ENCODE measurements at places on chromosomes 1 and 21.
A peak's percentile ranks its signal among the peaks of the same experiment; 100 is the strongest.

DNA sequence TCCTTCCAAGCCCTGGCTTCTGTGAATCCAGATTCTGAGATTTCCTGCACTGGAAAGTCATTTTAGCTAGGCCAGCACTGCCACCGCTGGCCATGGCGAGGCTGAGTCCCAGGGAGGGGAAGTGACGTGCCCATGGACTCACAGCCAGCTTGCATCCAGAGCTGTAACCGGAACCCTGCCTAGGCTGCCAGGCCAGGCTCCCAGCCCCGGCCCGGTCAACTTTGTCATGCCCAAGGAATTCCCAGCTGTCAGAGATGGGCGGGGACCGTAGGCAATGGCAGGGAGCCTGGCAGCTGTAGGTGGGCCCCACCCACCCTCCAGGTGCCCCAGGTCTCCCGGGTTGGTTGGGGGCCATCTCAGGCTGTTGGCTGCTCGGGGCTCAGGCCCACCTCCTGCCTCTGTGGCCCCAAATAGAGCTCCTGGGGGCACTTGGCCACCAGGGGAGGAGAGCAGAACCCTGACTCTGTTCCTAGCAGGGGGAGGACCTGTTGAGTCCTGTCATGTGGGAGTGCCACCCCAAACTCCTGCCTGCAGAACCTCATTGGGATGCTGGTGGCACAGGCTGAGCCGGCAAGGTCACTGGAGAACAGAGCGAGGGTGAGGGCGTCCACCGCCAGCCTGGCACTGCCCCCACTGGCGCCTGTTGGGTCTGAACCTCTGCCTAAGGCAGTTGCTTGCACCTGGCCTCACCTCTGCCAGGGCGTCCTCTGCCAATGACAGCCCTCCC lies 57.8 kb downstream of the FOXO6 start:
- no peak for DNase-seq

- DNase-seq: no peak
These were observed 253.5 kb upstream of the CACYBP start for GRCh38 chr1:174746024-174746808.

DNA sequence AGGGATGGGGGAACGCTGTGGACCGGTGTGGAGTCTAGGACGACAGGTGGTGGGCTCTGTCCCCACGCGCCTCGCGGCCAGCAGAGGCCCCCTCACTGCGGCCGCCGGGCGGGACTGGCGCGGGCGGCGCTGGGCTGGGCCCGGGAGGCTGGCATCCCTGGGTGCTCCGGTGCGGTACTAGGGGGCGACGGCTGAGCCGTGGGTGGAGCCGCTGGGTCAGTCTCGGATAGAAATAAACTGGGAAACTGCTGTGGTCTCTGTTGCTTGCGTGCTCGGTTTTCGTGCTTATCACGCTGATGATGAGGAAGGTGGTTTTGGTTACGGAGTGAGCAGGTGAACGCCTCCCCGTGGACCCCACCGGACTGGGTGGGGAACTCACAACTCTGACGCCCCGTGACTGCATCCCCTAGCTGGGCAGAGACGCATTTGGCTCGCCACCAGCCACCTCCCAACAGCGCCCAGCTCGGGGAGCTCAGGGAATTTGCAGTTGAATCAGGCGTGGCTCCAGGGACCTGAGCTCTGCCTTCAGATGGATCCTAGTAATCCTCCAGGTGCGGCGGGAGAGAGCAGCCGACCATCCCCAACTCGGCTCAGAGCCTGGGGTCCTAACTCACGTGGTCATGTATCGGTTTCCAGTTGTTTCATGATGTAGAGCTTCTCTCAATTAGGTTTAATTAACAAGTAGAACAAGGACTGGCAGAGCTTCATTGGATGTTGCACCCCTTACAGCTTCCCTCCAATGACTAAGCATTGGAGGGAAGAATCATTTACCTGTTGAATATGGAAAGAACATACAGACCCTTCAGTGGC lies 32.1 kb downstream of the HSD17B7 start:
- peak; percentile 17 for DNase-seq

- no peak for DNase-seq
These were observed 20.6 kb downstream of the NDUFS5 start for GRCh38 chr1:39046613-39047210.

GRCh38 chr1:184437291-184437690 lies 50.5 kb downstream of the C1orf21 start:
- DNase-seq: no peak

GRCh38 chr1:233520261-233521191 lies 93.4 kb upstream of the KCNK1 start:
- no peak for DNase-seq

DNA sequence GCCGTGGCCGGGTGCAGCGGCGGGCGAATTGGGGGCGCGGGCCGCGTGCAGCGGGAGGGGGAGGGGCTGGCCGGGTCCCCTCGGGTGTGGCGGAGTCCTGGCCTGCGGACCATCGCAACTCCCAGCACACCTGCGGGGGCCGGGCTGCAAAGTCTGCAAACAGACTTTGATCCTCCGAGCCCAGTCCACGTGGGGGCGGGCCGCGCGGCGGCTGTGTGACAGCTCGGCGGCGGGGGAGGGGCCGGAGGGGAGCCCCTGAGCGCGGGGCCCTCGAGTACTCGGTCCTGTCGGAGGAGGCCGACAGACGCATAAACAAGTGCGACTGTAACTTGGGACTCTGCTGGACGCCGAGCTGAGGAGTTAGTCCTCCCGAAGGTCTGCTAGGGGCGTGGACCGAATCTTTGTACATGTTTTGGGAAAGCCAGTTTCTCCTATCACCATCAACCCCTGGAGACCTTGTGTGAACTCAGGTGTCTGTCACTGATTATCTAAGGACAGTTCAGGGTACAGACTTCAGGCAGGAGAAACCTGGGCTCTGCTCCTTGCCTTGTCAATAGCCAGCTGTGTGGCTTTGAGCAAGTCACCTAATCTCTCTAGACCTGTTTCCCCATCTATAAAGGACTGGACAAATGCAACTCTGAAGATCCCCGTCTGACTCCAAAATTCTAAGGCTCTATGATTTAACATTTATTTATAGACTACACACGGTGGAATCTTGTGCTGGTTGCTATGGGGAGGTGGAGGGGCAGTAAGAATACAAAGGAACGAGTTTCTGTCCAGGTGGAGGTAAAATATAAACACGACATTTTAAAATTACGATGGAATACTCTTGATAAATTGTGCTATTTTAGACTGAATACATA lies 710 bp upstream of the SLC30A1 start:
- no peak for DNase-seq

GRCh38 chr21:32585042-32585710 lies at the start of gene TCP10L:
TCP10L (minus strand) TSS chr21:32585523; CDS start chr21:32584304, 1,219 bp downstream.
- no peak for DNase-seq

- no peak for DNase-seq
These were observed 38.6 kb downstream of the KCNH1 start for GRCh38 chr1:211095381-211095780.

- DNase-seq: no peak
These were observed 14.7 kb upstream of the RASSF5 start for GRCh38 chr1:206492589-206492988.

DNA sequence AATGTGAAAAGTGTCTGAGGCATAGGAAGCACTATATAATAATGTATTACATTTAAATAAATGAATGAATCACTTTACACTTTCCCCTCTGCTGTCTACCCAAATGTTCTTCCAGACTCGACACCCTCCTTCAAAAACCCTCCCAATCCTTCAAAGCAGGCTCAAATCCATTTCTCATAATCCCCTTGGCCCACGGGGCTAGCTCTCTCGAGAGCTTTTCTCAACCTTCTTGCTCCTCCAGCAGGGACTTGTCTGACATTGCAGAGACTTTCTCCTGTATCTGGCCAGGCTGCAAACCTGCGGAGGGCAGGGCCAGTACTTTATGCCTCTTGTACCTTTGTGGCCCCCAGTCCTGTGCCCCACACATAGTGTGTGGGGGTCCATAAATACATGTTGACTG lies 14.1 kb upstream of the CNTN2 start:
- no peak for DNase-seq

All from activated naive CD8-positive, alpha-beta T cell treated with anti-CD3 and anti-CD28 coated beads for 36 hours (primary cell).